Right forelimb (tissue), 1 donor: ENCODE measurements at places on chromosomes 5 and 9.
A peak's percentile ranks its signal among the peaks of the same experiment; 100 is the strongest.

GRCh38 chr5:113070901-113071300, 94.3 kb downstream of the DCP2 start:
- no peak for DNase-seq

DNA sequence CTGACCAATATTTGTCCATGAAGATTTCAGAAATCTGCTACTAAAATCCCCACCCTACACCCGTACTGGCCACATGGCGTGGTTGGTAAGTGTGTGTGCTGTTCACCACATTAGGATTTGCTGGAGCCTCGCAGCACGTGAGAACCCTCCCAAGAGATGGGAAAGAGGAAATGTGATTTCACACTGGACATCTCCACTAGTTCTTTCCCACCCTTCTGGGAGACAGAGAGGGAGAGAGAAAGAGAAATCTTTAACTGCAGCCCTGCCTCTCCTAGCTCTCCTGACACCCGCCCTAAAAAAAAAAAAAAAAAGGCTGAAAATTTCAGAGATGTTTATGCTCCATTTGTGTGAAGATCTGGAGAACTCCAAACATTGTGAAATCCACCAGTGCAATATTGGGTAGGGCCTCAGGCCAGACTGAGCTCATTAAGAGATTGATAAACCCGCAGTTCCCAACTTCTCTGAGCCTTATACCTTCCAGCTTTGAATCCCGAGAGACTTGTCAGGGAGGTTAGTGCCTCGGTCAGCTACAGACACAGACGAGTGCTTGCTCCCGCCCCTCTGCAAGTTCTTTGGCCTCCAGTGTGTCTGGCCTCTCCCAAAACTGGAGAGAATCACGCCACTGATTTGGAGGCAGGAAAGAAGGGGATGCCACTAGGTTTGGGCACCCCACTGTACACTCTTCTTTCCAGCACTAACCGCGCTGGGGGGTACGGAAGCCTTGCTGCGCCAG, 1.9 kb downstream of the SPRY4 start:
- DNase-seq: no peak

- DNase-seq: no peak
These were observed 39.1 kb upstream of the KCNV2 start for GRCh38 chr9:2677915-2678889.

DNA sequence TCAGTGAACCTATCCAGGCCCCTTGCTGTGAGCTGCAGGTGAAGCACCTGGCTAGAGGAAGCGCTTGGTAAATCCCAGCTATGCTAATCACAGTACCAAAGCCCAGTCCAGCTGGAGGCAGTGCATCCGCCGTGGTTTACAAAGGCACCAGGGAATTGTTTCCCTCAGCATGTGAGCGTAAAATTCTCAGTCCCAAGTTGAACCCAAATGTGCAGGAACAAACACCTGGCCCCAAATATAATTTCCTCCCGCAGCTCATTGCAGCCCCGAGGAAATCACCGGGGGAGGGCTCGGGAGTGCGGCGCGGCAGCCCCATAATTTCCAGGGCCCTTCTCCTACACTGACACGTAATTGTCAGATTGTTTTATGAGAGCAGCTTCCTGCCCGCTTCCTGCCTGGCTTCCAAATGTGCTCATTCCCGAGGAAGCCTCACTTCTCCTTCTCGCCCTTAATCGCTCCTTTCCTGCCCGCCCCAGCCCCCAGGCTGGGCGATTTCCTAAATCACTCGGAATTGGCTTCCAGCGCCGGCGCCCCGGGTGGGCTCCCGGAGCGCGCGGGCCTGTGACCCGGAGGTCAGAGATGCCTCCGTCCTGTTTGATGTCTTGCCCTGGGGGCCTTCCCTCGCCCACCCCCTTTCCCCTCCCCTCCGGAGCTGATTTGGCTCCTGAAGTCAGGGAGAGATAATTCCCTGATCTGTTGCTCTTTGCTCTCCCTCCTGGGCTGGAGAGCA, 134.4 kb downstream of the FGF1 start:
- DNase-seq: peak; percentile 62

DNA sequence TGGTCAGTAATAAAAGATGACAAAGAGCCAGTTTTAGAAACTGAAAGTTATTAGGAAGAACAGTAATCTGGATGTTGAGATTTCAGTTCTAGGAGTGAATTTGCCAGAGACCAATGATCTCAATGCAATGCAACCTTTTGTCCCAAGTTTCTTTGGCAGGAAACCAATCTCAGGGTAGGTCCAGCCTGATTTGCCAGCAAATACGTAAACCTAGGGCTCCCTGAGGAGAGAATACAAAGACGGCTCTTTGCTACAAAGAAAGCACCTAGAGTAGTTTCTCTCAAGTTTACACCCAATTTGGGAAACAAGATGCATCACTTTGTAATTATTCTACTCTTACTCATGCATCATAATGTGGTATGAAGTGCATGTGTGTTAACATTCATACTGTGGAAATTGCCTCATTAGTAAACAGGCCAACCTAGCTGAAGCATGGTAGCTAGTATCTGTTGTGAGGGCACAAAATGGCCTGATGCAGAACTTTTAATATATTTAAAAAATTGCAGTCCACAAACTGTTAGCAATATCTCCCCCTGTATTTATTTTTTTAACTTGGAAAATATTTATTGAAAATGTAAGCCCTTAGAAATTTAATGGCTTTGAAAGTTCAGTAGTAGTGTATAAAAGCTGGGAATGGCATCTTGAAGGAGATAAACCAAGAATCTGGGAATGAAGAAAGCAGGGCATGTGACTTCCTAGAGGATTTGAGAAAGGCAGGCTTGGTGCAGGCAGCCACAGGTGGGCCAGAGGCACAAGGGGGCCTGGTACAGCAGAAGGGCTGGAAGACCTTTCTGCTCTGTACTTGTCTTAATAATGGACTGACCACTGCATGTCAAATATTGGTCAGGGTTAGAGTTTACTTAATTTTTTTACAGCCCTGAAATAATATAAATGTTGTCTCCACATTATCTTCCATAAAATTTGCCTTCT, 59.5 kb downstream of the MAST4 start:
- DNase-seq: no peak

GRCh38 chr5:4881366-4882002, 258.6 kb upstream of the ADAMTS16 start:
- no peak for DNase-seq

DNA sequence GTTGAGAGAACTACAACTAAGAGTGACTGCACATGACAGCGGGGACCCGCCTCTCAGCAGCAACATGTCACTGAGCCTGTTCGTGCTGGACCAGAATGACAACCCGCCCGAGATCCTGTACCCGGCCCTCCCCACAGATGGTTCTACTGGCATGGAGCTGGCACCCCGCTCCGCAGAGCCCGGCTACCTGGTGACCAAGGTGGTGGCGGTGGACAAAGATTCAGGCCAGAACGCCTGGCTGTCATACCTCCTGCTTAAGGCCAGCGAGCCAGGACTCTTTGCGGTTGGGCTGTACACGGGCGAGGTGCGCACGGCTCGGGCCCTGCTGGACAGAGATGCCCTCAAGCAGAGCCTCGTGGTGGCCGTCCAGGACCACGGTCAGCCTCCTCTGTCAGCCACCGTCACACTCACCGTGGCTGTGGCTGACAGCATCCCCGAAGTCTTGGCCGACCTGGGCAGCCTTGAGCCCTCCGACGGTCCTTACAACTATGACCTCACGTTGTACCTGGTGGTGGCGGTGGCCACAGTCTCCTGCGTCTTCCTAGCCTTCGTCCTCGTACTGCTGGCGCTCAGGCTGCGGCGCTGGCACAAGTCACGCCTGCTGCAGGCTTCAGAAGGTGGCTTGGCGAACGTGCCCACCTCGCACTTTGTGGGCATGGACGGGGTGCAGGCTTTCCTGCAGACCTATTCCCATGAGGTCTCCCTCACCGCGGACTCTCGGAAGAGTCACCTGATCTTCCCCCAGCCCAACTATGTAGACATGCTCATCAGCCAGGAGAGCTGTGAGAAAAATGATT, 2.1 kb downstream of the PCDHGA7 start:
- DNase-seq: no peak

- DNase-seq: no peak
These were observed 16.2 kb downstream of the FNBP1 start for GRCh38 chr9:130026583-130027340.

DNA sequence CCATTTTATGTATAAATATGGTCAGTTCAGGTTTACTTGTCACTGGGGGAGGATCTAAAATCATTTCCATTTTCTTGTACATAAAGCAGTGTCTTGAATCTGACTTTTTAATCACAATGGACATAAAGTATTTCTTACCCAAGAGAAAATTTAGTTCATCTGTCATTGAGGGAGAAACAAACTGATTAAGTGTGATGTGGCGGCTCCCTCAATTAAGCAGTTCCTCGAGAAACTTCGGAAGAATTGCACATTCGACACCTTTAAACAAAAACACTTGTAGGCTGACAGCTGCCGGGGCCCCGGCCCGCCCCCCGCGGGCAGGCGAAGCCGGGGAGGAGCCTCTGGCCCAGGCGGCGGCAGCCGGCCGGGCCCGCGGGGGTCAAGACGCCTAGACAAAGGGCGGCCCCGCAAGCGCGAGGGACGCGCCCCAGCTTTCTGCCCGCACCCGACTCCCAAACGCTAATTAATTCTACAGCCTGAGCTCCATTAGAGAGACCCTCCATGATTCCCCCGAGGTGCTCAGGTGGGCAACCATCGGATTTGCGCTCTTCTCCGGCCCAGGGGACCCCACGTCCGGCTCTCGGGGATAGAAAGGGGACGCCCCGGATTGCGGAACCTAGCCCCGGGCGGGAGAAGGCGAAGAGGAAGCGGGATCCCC, 750 bp downstream of the TRIM36 start:
- DNase-seq: no peak

- no peak for DNase-seq
These were observed 198.9 kb downstream of the DAB2IP start for GRCh38 chr9:121850366-121850765.

- DNase-seq: no peak
These were observed 1889.4 kb upstream of the CDH9 start for GRCh38 chr5:28927559-28928326.

DNA sequence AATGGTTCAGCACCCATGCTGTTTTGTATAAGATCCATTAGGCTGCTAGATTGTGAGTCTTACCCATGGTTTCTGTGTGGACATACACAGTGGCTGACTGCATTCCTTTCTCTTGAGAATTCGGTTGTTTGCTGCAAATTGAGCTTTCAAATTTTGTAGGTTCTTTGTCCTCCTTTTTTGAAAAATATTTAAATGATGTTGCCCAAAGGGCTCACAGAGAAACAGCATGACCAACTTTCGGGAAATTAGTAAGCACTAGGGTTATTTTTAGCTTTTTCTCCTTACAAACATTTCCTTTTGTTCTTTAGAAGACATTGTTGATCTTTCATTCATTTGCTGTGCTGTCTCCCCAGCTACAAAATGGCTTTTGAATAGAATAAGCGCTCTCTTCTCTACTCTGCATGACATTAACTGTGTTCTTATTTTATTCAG, 79.4 kb downstream of the NLN start:
- DNase-seq: no peak

GRCh38 chr5:51449026-51449425, 65.8 kb downstream of the ISL1 start:
- DNase-seq: no peak

DNA sequence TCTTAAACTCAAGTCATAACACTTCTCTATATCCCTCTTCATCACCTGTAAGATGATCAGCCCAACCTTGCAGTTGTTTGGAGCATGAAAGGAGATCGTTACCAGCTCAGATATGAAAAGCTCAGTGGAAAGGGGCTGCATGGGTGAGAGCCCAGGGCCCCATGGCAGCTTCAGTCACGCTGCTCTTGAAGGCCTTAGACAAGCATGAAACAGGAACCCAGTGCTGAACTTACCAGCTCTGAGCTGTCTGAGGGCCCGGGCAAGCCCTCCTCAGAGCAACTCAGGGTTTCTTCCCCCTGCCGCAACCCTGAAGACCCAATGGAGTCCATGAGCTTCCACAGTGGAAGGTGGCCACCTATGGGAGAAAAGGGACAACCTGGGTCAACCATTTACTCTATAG, 3.3 kb downstream of the HK3 start:
- DNase-seq: no peak

DNA sequence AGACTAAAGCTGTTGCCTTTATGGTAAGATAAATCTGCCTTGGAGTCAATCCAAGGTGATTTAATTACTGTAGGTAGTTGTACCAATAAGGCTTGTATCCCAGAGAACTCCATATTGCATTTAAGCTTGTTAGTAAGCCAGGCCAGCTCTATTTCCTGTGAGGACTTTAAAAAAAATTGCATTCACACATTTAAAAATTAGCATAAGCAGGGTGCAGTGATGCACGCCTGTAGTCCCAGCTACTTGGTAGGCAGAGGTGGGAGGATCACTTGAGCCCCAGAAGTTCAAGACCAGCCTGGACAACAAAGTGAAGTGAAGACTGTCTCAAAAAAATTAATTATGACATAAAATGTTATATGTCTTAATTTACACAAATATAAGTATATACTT, 28.7 kb upstream of the ABL1 start:
- no peak for DNase-seq
